Stimulated activated CD8-positive, alpha-beta memory T cell treated with anti-CD3 and anti-CD28 coated beads, Interleukin-4, amount 100 ng/mL, for 24 hours (primary cell): ENCODE measurements at places on chromosomes 4 and X.

- DNase-seq: no peak
Measured at GRCh38 chr4:76036855-76037254, 985 bp upstream of the CXCL11 start.

DNA sequence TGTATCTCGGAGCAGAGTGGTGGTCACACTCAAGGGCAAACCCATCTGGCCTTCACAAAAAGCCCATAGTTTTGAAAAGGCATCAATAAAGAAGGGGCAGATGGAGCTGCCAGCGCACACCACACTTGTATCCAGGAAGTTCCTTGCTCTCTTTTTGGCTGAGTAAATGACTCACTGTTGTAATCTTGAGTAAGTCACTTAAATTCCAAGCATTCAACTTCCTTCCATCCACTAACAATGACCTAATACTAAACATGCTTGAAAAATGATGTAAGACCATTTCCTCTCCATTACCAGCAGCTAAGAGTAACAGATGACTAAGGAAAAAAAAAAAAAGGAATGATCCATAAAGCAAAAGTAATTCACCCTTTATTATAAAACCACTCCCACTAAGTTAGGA, 32.4 kb upstream of the MYOZ2 start:
- no peak for DNase-seq

GRCh38 chr4:147378780-147379179, 102.1 kb upstream of the EDNRA start:
- no peak for DNase-seq

DNA sequence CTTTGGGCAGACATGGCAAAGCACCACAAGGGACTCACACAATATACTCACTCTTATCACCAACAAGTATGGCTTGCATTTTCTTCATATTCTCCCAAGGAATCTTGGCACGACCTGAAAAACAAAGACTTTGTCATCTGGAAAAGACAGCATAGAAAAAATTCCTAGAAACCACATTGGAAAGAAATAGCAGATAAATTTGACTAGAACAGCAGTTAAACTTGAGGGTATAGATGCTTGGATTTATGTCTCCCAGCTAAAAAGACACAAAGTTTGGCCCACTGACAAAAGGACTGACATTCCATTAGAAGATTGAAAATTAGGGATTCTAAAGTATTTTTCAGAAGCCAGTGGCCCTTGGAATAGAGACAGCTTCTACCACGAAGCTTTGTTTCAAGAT, 6.9 kb upstream of the VEGFC start:
- DNase-seq: no peak

GRCh38 chrX:112614640-112615039, 65.1 kb downstream of the LHFPL1 start:
- DNase-seq: no peak

GRCh38 chr4:54067166-54067565, 2.8 kb upstream of the CHIC2 start:
- DNase-seq: no peak

- DNase-seq: no peak
Measured at GRCh38 chr4:105194328-105195231, 47.9 kb downstream of the TET2 start.

GRCh38 chr4:4480685-4481398, 61.0 kb downstream of the STX18 start:
- DNase-seq: no peak

- no peak for DNase-seq
Measured at GRCh38 chr4:17370818-17371217, 141.1 kb downstream of the QDPR start.

- no peak for DNase-seq
Measured at GRCh38 chr4:13529128-13529919, 15.0 kb downstream of the NKX3-2 start.

DNA sequence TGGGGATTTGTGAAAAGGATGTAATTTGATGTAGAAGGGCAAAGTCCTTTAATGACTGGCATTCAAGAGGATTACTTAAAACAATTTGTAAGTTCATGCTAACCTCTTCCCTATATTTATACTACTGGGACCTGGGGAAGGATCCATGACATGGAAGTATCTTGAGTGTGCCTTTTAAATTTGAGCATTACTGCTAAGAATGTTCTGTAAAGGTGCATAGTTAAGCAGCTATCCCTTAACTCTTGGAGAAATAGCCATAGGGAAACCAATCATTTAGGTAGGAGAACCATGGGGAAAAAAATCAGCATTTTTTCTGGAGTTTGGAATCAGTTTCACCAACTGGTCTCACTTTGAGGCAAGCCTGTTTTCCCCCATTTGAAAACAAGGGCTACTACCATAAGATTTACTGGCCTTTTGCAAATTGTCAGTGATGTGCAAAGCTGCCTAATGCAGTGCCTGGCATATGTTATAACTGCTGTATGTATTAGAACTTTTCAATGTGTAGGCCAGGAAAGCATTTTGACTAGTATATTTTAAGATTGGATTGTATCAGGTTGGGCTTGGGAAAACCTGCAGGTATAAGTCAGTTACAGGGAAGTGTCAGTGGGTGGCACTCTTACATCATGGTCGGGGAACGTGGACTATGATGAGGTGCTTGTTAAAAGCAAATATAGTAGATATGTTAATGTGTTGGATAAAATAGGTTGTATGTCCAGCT, 72.1 kb downstream of the PRSS12 start:
- no peak for DNase-seq

GRCh38 chr4:87060957-87061356, 126.1 kb downstream of the AFF1 start:
- DNase-seq: no peak

DNA sequence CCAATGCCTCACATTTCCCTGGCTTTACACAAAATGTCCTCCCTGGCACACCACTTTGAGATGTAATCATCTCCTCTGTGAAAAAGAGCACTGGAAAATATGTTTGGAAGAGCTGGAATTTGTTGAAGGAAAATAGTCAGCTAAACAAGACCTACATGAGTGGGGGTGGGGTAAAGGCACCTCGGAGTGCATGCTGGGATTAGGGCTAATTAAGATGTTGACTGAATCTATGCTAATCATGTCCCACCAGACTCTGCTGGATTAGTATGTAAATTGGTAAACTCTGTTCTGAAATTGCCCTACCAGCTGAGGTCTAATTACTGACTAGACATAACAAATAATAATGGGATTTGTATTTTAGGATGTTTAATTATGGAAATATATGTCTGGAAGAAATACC, 46.8 kb upstream of the MID1 start:
- no peak for DNase-seq

DNA sequence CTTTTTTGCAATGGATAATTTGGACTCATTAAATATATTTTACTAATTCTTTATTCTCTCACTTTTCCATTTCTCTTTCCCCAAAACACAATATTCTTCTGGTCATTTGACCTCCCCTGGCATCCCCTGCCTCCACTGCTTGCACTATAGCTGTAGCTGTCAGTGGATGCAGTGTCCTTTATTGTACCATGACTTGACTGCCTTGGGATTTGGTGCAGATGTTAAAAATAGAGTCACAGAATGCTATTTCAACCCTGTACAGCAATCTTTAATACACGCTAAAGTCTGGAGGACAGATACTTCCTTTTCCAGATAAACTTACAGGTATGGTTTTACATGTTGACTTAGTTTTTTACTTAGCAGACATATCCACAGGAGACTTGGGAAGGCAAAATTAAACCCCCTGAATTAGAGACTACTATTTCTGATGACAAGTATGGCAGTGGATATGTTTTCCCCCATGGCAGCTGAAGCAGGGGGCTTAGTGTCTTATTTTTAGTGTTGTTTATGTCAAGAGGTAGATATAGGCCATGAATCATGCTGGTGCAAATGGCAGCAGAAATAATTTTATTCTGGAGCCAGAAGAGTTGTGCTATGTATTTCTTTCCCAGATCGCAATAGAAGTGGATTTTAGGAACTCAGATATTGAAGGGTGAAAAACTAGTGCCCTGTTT, 461.4 kb downstream of the NAF1 start:
- DNase-seq: no peak

DNA sequence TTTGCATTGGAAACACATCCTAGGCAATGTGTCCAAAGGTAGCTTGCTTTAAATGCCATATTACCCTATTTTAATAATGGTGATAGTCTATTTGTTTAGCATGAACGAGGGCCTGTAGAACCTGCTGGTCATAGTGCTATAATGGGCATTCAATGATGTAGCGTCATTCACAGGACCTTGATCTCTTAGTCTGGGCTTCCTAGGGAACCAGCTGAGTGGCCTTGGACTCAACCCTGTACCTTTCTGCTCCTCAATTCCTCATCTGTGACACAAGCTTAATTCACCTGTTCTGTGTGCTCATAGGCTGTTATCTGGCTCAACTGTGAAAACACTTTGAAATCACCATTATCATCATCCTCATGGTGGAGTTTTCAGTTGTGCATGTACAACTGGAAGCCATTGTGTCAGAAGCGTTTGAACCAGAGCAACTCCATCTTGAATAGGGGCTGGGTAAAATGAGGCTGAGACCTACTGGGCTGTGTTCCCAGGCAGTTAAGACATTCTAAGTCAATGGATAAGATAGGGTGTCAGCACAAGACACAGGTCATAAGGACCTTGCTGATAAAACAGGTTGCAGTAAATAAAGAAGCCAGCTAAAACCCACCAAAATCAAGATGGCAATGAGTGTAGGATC, 346.8 kb upstream of the KLF3 start:
- DNase-seq: no peak

GRCh38 chrX:111511477-111511876, at the start of gene SERTM2:
Gene SERTM2 (plus strand): TSS chrX:111511645. CDS start chrX:111518858, 7,213 bp downstream.
- no peak for DNase-seq

GRCh38 chr4:2595952-2596552, 59.6 kb downstream of the FAM193A start:
- no peak for DNase-seq

GRCh38 chr4:56748271-56748670, 67.2 kb upstream of the HOPX start:
- DNase-seq: no peak

DNA sequence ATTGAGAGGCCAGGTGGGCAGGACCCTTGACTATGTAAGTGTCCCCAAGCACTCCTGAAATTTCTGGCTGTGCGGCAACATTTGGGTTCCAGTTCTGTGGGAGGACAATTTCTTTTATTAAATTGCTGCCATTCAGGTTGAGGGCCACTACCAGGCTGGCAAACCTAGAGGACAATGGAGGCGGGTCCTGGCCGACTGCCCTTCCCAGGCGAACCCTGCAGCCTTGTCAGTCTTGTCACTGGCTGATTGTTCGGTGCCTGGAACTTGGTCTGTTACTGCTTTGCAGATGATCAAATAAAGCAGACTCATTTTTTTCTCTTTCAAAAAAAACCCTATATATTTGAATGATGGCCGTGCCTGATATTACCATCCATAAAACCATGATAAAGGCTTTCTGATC, 6.6 kb upstream of the TMEM128 start:
- DNase-seq: no peak

- DNase-seq: no peak
Measured at GRCh38 chr4:52081216-52081615, 30.1 kb downstream of the SPATA18 start.

DNA sequence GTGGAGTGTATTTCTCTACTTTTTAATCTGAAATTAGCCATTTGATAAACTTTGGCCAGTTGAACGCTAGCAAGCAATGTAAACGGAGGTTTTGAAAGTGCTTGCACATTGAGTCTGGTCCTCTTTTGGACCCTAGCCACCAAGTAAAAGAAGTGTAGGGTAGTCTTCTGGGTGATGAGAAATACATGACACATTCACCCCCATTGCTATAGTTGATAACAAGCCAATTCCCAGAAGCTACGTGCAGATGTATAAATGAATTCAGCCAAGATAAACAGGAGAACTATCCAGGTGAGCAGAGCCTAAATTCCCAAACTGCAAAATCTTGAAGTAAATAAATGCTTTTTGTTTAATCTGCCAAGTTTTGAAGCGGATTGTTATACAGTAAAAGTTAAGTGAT, 965.4 kb upstream of the GRIA3 start:
- no peak for DNase-seq

DNA sequence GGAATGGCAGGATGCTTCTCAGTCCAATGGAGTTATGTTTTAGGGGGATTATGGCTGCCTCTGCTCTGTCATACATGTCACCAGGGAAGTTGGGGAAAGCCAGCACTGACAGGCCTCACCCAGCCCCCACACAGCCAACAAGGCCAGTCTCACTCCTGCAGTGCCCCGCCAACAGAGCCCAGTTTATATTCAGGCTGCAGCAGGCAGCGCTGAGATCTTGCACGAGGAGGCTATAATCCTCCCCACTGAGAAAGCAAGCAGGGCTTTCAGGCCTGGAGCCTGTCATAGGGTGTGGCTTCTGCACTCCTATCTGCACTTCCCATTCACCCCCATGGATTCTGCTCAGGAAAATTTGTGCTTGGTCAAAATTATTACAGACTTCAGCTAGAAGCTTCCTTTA, 25.1 kb downstream of the ADAD1 start:
- no peak for DNase-seq

DNA sequence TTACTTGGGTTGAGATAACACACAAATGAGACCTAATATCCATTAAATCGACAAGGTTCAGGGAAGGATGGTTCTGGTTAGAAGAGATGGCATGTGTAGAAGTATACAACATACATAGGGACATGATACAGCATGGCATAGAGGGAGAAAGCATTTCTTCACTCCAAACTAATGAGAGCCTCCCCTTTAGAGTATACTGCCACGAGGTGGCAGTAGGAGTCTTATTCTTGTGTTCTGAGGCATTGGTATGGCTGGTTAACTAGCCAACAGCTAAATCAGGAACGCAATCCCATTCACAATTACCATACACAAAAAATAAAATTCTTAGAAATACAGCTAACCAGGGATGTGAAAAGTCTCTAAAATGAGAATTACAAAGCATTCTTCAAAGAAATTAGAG, 29.1 kb upstream of the TRO start:
- DNase-seq: no peak

DNA sequence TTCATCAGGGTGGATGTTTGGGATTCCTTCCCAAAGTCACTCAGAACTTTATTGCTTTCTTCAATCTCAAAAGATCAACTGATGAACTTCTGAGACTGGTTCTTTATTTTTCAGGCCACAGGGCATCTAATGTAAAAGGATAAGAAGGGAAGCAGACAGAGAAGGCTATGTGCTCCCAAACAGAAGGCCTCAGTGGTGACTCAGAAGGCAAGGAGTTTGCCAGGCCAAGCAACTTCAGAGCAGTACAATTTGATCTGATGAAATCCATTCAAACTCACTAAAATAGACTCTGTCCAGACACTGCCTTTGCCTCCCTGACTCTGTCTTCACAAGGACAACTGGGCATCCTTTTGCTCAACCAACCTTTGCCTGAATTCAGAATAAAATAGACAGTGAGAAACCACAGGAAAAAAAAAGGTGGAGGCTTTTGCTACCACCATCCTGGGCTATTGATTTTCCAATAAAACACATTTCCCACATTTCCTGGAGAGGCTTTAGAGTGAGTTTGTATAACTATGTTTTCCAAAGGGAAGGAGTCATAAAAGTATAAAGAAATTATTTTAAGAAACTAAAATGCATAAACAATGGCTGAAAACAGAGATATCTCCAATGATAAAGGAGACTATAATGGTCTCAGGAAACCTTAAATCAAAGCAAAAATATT, 55.2 kb downstream of the ARHGEF6 start:
- DNase-seq: no peak

- DNase-seq: no peak
Measured at GRCh38 chr4:168725930-168726329, 229.1 kb downstream of the PALLD start.

GRCh38 chr4:38670939-38671591, 7.1 kb downstream of the KLF3 start:
- no peak for DNase-seq

- DNase-seq: no peak
Measured at GRCh38 chr4:27217261-27217769, 356.7 kb downstream of the STIM2 start.

- no peak for DNase-seq
Measured at GRCh38 chr4:172631832-172632231, 536.8 kb upstream of the GALNT7 start.

- no peak for DNase-seq
Measured at GRCh38 chr4:1480720-1481119, 74.5 kb upstream of the NKX1-1 start.
